Caki2 (cell line): ENCODE measurements at places on chromosomes 2 and 18.

GRCh38 chr2:127771756-127772155, 39.2 kb downstream of the WDR33 start:
- DNase-seq: peak; percentile 15

DNA sequence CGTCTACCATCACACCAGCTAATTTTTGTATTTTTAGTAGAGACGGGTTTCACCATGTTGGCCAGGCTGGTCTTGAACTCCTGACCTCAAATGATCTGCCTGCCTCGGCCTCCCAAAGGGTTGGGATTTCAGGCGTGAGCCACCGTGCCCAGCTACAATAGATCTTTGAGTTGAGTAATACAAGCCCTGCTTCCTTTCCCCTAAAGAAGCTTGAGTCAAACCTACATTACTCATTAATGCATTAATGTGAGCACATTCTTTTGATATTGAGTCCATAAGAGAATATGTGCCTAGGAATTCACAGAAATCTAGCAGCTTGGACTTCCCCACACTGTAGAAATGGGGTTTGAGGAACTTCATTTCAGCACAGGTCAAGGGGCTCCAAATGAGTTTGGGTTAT, 39.6 kb downstream of the PSMG2 start:
- no peak for DNase-seq

GRCh38 chr2:241759067-241759807, 17.4 kb upstream of the GAL3ST2 start:
- DNase-seq: no peak

- no peak for DNase-seq
These were observed 36.2 kb downstream of the KIAA2012 start for GRCh38 chr2:202109139-202109736.

GRCh38 chr2:64847930-64848329, 141.3 kb upstream of the SLC1A4 start:
- no peak for DNase-seq

GRCh38 chr2:55088400-55088799, 38.1 kb upstream of the RTN4 start:
- no peak for DNase-seq

DNA sequence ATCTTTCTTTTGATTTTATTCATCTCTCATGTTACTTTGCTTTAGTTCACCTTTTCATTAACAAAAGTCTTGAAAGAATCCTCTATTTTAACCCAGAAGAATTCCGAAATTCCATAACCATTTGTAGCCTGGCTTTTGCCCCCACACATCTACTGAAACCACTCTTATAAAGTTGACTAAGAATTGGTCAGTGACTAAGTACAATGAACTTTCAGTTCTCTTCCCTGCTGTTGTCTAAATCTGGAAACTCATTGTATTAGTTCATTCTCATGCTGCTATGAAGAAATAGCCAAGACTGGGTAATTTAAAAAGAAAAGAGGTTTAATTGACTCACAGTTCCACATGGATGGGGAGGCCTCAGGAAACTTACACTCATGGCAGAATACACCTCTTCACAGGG, 49.9 kb upstream of the PNPT1 start:
- no peak for DNase-seq

DNA sequence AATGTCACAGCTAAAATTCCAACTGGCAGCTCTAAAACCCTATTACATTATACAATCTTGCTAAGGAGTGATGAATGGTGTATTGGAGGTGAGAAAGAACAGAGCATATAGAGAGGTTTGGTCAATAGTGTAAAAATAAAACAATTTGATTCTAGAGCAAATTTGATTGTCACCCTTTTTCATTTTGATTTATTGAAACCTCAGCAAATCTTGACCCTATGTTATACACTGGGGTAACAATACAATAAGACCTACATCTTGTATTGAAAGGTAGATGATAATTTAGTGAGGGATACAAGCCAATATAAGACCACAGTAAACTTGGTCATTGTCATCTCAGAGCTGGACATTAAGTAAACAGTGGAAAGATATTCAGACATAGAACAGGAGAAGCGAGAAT, 671.9 kb downstream of the IRS1 start:
- no peak for DNase-seq

- DNase-seq: peak; percentile 56
These were observed 662.6 kb upstream of the ACVR2A start for GRCh38 chr2:147182260-147182659.

DNA sequence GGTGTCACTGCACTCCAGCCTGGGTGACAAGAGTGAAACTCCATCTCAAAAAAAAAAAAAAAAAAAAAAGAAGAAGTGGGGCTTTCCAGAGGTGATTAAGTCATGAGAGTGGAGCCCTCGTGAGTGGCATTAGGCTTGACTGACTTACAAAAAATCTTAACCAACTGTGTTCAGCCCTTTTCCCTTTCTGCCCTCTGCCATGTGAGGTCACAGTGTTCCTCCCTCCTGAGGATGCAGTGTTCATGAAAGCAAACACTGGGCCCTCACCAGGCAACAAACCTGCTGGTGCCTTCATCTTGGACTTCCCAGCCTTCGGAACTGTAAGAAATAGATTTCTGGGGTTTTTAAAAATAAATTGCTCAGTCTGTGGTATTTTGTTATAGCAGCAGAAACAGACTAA, 37.0 kb upstream of the METTL21A start:
- DNase-seq: peak; percentile 60

- DNase-seq: no peak
These were observed 24.7 kb downstream of the TLK1 start for GRCh38 chr2:171136024-171136423.

GRCh38 chr2:241567776-241568175, 9.2 kb downstream of the BOK start:
- DNase-seq: no peak

DNA sequence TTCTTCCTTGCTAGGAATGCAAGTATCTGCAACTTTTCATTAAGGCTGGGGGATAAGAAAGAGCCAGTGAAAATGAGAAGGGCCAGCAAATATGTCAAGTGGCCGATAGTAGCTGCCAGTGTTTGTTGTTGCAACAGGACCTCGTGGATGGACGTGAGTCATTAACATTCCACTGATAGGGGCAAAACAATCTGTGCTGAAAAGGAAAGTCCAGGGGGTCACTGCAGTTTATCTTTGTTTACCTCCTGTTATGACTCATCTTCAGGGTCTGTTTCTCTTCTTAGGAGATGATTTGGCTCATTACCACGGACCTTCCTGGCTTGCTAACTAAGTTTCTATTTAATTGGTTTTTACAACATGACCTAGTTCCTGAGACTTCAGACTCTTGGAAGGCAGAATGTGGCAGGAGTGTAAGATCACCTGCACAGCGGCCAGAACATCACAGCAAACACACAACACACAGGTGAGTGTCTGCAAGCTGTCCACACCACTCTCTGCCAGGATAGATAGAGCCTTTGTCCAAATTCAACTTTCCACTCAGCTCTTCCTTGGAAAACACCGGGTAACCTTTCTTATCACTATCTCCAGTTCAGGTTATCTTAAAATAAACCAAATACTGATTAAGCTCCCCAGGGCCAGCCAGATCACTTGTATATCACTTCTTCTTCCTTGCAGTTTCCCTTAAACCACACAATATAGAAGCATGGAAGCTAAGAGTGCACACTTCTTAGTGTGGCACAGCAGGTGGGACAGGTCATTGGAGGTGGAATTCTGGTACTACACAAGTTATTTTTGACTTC, 157.5 kb upstream of the LMAN1 start:
- peak; percentile 65 for DNase-seq

DNA sequence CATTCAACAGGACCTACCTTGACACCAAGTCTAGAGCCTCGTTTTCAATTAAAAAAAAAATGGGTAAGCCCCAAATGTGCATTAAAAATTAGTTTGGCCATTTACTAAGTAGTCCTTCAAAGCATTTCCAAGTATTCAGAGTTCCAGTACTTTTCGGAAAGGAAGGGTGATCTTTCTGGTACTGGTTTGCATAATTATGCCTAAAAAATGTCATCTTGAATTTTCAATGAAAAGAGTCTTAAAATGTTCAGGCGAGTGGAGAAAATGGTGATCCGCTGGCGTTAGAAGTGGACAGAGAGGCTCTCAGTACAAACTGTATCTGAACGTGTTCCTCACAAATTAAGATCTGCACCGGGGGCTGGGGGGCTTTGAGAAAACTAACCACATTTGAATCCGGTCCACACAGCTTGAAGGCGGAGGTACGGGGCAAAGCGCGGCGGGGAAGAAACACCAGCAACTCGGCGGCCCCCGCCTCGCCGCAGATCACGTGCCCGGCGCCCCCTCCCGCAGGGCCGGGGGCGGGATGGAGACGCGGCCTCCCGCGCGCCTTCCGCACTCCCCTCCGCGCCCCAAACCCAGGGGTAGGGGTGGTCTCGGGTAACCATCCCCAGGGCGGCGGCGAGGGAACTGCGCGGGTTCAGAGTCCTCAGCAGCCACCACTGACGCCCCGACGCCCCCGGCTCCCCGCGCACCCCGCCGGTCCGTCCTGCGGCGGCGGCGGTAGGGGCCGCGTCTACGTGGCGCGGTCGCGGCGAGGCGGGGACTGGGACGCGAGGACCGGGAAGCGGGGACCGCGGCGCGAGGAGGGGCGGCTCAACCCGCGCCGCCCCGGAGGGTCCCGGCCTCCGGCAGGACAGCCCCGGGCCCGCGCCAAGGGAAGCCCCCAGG, 564 bp downstream of the LPIN2 start:
- DNase-seq: no peak

GRCh38 chr2:74146929-74147726, 584 bp downstream of the BOLA3 start:
- DNase-seq: no peak

DNA sequence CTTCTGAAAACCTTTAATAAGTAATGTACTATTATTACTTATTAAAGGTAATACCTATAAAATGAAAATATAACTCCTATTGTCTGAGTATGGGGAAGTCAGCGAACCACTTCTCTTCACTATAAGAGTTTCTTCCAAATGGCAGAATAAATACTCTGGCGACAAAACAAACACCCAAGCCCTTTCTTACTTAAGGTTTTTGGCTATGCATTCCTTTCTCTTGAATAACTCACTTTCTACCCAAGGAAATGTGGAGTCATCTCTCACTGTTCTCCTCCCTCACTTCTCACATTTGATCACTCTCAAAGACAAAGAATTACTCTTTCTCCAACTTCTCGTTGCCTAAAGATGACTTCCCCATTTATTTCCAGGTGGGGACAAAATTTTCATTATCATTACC, 816.8 kb upstream of the CRIM1 start:
- no peak for DNase-seq

- no peak for DNase-seq
These were observed 10.3 kb upstream of the ZBTB7C start for GRCh38 chr18:48419277-48420022.

- DNase-seq: no peak
These were observed 36.4 kb downstream of the TANC1 start for GRCh38 chr2:159004849-159005248.

DNA sequence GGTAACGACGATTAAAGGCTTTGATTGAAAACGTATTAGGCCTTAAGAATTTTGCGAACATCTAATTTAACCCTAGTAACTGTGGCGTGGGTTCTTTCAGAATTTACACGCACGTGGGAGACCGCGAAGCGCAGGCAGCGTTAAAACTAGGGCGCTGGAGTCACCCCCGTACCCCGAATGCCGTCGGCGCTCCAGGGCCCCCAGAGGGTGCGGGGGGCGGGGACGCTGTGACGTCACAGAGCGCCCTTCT, 673 bp upstream of the SMCHD1 start:
- no peak for DNase-seq

GRCh38 chr18:23684515-23685197, 4.6 kb upstream of the LAMA3 start:
- peak; percentile 69 for DNase-seq

DNA sequence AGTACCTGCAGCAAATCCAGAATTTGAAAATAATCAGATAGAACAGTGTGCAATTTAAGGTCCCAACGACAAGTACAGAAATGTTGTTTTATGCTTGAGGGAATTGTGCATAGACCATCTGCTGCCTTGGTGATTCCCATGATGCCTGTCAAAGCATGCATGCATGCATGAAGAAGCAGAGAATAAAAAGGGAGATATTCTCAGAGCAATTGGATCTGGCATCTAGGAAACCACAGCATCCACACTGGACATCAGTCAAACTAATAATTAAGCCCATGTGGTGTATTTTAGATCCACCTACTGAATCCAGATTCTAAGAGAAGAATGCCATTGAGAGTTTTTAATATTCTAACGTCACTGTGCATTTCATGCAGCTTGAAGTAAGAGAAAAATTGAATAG, 361.2 kb downstream of the FSIP2 start:
- no peak for DNase-seq

DNA sequence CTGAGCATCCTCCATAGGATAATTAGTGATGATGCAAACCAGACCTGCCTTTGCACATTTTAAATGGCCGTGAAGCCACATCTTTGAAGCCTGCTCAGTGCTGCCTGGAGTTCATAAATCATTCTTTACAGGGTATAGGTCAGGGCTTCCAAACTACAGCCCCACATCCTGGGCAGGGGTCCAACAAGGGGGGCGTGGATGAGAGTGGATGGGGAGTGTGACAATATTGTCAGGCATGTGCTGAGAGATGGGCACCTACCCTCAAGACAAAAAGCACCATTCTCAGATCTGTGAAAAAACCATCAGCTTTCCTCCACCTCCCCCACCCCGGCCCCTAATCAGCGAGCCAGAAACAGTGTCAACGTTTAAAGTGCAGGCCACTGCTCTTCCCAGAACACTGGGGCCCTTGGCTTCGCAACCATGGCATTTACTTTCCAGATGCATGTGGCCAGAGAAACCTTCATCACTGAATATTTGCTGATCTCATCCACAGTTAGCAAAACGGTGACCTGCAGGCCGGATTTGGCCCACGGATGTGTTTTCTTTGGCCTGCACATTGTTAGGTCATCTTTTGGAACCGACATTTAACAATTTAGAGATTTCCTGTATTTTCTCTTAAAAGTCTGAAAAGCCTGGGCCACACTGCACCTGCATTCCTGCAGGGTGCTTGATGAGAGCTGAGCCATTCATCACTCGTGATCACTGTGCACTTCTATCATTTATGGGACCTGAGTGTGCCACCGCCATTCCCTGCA, 130.7 kb downstream of the ANKRD44 start:
- DNase-seq: peak; percentile 98

- DNase-seq: no peak
These were observed 176.1 kb upstream of the PID1 start for GRCh38 chr2:229447227-229447626.

GRCh38 chr18:79912409-79912991, 39.0 kb downstream of the SLC66A2 start:
- no peak for DNase-seq

DNA sequence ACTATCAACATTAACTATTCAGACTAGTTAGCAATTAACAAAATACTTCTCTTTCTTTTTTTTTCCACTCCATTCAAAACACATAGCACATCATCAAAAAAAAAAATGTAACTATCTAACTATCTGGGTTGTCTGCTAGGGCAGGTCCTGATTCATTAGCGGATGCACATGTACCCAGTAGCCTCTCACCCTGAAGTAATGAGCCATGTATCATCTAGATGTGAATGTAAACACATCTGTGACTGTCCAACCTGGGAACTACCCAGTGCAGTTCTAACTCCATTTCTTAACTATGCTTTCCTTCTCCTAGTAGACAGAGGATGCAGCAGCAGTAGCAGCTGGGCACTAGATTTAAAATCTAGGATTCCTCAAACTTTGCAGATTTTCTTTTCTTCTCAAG, 183.1 kb upstream of the PIK3C3 start:
- no peak for DNase-seq
